ENCODE measurements at places on chromosomes 5 and 9.

DNA sequence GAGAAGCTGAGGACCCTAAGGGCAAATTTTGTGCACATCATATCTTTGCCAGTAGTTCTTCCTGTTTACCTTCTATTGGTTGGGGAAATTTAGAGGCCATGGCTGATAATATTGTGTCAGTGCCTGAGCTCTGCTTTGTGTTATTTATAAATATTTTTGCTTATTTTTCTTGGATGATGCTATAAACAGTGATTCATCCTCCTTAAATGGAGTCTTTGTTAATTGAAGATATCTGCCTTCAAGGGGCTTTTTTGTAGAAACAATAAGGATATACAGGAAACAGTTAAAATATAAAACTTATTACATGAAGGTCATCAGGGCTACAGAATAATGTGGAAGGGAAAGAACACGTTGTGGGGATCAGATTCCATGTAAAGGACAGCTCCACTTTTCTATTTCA lies 78.0 kb downstream of the PAM start:
- DNase-seq, result no peak

DNA sequence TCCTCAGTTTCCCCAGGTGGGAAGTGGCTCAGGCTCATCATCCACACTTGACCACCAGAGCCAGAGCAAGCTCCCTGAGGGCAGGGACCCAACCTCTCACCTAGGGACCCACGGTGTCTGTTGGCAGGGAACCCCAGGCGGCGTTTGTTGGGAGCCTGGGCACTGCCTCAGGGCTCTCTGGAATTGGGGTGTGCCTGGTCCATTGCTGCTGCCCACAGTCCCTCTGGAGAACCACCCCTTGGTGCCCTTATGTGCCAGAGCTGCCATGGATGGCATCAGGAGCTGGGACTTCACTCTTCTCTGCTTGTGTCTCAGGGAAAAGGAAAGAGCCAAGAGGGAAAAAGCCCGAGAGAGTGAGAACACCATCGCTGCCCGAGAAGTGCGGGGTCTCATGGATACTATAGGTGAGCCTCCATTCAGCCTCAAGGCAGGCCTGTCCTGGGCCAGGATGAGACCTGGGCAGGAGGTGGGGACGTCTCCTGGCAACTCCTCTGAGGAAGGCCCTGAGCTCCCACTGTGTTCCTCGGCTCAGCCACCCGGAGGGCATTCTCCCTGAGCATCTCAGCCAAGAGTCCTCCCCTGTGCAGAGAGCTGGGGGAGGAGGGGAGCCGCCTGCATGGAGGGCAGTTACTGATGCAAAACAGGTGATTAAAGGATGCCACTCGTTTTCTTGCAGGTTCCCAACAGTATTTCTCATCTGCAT lies 4.5 kb downstream of the CCDC180 start:
- no peak for DNase-seq

DNA sequence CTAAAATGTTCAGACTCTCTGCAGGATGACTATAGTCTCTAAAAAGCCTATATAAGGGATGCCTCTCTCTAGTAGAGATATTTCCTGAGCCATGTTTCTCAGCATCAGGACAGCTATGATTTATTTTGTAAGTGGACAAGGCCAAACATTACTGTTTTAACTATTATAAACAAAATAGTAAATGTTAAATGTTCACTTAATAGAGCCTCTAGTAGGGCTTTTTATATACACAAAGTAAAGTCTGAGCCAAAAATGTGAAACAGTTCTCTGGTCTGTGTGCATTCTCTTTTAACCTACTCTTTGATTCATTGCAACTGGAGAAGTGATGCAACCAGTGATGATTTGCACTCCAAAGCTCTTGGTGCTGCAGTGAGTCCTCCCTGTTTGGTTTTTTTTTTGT lies 220.5 kb downstream of the GDNF start:
- DNase-seq, result no peak

- DNase-seq, result no peak
Observed at GRCh38 chr5:9034649-9035048, 511.2 kb downstream of the SEMA5A start.

DNA sequence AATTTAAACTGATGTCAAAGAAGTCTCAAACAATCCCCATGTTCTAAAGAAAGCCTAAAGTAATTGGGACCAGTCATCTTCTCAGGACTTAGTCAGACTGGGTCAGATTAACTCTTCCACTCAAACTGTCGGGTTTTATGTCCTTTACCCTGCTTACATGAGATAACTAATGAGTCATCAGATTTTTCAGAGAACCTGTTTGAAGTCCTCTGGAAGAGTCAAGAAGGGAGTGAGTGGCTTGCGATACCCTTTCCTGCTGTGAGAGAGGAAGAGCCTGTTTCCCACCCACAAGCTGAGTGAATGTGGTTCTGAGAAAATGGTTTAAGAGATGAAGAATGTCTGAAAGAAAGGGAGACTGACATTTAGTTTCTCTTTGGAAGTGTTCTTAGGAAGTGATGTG lies 1866.7 kb upstream of the C9orf72 start:
- DNase-seq, result no peak

DNA sequence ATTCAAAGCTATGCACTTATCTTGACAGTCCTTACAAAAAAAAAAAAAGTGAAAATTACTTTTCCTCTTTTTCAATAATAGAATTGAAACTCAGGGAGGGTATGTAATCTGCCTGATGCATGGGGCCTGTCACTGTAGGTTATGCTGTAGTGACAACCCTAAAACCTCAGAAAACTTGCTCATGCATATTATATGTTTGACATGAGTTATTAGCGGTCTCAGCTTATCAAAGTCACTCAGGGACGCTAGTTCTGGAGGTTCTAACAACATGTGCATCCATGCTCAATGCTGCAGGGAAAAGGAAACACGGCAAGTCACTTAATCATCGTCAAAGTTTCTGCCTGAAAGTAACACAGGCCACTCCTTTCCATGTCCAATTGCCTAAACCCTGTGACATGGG lies 78.4 kb upstream of the TMEM252 start:
- DNase-seq, result no peak

Measured in head of caudate nucleus (tissue), 42 donors.